ENCODE measurements at places on chromosomes 16 and 17.

DNA sequence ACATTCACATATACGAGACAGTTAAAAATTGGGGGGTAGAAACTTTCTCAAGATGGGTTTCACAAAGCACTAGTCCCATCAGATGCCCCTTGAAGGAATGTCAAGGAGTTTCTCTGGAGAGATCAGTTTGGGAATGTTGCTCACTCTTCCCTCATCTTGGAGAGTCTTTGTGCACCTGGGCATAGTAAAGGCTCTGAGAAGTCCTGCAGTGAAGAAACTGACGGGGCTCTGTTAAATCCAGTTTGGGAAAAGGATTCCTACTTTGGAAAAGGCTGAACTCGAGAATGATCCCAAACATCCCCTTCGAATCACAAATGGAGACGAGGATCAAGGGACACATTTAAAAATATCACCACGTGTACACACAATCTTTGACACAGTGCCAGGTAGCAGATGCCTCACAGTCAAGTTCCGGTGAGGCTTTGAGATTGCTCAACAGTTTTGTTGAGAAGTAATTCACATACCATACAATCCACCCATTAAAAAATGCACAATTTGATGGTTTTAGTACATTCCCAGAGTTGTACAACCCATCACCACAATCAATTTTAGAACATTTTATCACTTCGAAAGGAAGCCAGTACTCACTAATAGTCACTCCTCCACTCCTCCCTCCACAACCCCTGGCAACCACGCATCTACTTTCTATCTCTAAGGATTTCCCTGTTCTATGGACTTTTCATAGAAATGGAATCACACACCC, 203.4 kb upstream of the FOXF1 start:
- no peak for DNase-seq

DNA sequence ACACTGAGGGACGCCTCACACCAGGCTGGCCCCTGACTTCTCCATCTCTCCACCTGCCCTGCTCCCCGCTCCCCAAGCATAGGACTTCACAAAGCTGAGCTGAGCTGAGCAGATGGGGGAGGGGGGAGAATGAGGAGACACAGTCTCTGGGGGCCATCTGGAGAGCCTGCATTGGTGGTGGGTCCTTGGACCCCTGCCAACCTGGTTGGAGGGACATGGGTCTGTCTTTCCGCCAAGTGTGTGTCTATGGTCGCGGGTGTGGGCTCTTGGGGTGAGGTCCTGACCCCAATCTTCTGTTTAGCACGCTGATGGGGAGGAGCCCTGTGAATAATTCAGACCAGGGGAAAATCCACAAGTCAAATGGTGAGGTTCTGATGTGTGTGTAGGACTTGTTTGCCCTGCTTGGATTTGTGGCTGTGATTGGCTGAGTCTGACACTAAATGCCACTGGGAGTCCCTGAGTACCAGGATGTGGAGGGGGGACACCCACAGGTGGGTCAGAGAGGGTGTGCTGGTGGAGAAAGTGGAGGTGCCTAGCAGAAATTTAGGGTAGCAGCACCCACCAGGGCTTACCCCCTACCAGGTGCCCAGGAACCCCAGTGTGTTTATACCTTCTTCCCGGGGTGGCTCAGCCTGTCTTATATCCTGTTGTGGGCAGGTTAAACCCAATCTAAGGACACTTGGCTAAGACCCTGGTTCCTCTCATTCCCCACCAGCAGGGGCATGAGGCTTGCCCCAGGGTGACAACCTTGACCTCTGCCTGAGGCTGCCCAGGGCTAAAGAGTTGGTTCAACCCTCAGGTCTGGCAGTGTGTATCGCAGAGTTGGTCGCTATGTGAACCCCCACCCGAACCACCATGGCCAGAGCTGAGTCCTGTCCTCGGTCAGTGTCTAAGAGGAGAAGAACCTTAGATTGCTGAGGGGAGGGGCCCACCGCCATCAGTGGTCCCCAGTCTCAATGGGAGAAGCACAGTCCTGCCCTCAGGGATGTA, 2.1 kb downstream of the FMNL1 start:
- DNase-seq, result no peak

- no peak for DNase-seq
These were observed 21.2 kb downstream of the EFCAB5 start for GRCh38 chr17:29962656-29963055.

DNA sequence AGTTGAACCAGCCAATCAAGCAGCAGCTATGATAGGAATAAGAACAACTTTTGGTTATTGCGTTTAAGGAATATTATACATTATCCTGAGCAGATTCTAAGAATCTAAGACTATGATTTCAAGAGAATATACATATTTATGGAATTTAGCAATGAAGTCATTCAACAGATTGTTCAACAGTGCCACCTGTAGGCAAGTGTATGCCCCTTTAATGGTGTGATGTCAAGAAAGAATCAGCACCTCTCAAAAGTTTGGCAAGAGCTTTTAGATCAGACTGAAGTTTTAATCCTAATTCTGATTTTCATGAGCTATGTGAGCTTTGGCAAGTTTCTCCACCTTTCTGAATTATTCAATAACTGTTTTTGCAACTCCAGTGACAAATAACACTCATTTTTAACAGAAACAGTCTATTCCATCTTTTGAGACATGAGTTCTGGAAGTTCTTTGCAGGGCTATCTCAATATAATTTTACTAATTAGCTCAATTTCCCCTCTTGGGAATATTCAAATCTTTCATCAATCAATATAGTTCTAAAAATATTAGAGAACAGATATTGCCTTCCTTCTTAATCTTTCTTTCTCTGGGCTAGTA, 474.3 kb upstream of the TOM1L1 start:
- no peak for DNase-seq

DNA sequence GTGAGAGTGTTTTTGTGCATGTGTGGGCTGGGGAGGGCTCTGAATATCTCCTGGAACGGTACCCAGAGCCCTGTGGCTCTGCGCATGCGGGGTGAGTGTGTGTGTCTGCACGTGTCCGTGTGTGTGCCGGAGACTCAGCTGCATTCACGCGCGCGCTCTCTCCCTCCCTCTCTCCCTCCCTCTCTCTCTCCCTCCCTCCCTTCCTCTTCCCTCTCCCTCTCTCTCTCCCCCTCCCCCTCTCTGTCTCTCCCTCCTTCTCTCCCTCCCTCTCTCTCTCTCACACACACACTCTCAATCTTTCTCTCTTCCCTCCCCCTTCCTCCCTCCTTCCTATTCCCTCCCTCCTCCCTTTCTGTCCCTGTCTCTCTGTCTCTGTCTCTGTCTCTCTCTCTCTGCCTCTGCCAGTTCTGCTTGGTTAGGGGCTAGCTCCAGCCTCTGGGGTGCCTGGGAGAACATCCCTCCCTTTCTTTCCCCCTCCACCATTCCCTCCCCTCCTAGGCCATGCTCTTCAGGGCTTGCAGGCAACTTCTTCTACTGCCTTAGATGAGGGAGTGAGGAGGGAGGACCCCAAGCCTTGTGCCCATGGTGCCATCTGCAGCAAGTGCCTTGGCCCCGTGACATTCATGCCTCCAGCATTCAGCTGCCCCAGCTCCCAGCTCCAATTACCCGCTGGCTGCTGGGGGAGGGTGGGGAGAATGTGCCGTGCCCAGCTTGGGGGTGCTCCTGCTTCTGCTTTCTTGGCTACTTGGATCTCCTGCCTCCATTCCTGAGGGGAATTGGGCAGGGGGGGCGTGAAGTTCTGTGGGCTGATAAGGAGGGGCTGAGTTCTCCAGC, 6.4 kb downstream of the THRA start:
- no peak for DNase-seq

DNA sequence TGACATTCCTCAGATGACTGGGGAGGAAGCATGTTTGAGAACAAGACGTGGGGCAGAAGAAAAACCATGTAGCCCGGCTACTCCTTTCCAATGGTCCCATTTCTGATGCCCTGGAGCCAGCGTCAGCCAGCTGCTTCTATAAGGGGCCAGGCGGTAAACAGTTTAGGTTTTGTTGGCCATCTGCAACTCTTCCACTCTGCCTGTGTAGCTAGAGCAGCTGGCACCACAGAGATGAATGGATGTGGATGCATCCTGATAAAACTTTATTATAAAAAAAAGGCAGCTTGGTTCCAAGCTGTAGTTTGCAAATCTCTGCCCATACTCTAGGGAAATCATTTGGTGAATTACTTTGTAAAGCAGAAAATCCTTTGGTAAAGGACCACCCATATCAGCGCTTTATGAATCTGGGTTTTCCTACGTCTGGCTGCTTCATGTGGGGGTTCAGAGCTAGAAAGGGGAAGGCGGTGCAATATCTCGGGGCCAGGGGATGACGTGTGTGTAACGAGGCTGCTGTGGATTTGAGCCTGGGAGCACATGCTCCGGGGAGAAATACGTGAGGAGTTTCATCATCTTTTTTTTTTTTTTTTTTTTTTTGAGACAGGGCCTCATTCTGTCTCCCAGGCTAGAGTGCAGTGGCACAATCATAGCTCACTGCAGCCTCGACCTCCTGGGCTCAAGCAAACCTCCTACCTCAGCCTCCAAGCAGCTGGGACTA, 3.4 kb upstream of the SRL start:
- DNase-seq, result no peak

All from central memory CD8-positive, alpha-beta T cell (primary cell).